ENCODE measurements at places on chromosomes 5 and 9. TPM values are rescaled to one million over a fixed set of nuclear protein-coding genes. Genes with fewer than 3 reads are reported as not detected.

The CATSPER3 gene
- total RNA-seq, result not detected

DNA sequence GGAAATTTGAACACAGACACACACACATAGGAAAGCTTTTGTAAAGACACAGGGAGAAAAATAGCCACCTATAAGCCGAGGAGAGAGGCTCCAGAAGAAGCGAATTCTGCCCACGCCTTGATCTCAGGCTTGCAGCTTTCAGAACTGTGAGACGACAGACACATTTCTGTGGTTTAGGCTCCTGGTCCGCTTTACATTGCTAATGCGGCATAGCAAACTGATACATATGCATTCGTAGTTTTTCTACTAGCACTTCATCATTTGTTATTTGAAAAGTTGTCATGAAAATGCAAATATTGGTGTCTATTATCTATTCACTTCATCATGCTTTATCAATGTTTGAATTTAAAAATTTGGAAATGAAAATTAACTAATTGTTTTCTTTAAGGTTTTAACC lies 674.9 kb downstream of the SEMA5A start:
- H3K4me1 ChIP-seq, result no peaks in the 10 kb centered on the region
- H3K27ac ChIP-seq, result no peak overlapping the region
- DNase-seq, result no peak
- H3K4me3 ChIP-seq, result no peak overlapping the region
- H3K36me3 ChIP-seq, result no peaks in the 10 kb centered on the region

The CCDC171 gene
- 3.1 TPM for total RNA-seq

GRCh38 chr5:8845296-8845695 lies 700.6 kb downstream of the SEMA5A start:
- H3K36me3 ChIP-seq, result no peaks in the 10 kb centered on the region

- DNase-seq, result no peak
- H3K4me3 ChIP-seq, result no peak overlapping the region
- no peaks in the 10 kb centered on the region for H3K27me3 ChIP-seq
- H3K4me1 ChIP-seq, result no peaks in the 10 kb centered on the region
- no peaks in the 10 kb centered on the region for H3K36me3 ChIP-seq
- H3K27ac ChIP-seq, result no peak overlapping the region
Measured at GRCh38 chr5:174177531-174177930, 132.0 kb downstream of the NSG2 start.

GRCh38 chr9:133563291-133563796 lies 28.8 kb downstream of the ADAMTSL2 start:
- no peaks in the 10 kb centered on the region for H3K36me3 ChIP-seq
- H3K4me3 ChIP-seq, result no peak overlapping the region
- peak overlapping the region; percentile 64 for H3K27ac ChIP-seq
- peaks cover 51% of the 10 kb centered on the region for H3K4me1 ChIP-seq

GRCh38 chr5:172534229-172535107 lies 80.1 kb upstream of the SH3PXD2B start:
- H3K36me3 ChIP-seq, result no peaks in the 10 kb centered on the region
- H3K4me1 ChIP-seq, result peaks cover 32% of the 10 kb centered on the region
- peak overlapping the region; percentile 84 for H3K27ac ChIP-seq
- no peak overlapping the region for H3K4me3 ChIP-seq

DNA sequence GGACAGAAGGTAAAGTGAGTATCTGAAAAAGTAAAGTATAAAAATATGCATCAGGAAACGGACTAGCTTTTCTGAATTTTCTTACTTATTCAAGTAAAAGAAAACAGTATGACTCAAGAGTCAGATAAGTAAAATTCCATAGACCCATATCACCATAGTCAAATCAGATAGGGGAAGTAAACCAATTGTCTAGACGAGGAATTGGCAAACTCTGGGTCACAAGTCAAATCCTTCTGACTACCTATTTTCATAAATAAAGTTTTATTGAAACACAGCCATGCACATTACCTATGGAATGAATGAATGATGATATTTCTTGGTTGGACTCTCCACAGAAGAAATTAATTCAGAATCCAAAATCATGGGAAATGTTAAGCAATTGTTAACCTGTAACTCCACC lies 59.1 kb upstream of the TMC1 start:
- H3K27me3 ChIP-seq, result no peaks in the 10 kb centered on the region
- no peaks in the 10 kb centered on the region for H3K4me1 ChIP-seq
- H3K36me3 ChIP-seq, result no peaks in the 10 kb centered on the region
